ENCODE measurements at places on chromosomes 6 and 20. TPM values are rescaled to one million over a fixed set of nuclear protein-coding genes. Genes with fewer than 3 reads are reported as not detected.
A peak's percentile ranks its signal among the peaks of the same experiment; 100 is the strongest.

Gene EPHA7
- not detected for total RNA-seq

Gene ZNF311
- 5.9 TPM for total RNA-seq

Gene LHFPL5
- total RNA-seq = 1.0 TPM

Gene BMP2
- total RNA-seq = 2.6 TPM

Gene GPR6
- not detected for total RNA-seq

Gene ADAM33
- total RNA-seq = not detected

Gene KHDC1L
- not detected for total RNA-seq

Gene BNIP5
- not detected for total RNA-seq

Gene DEFB116
- not detected for total RNA-seq

Gene C6orf120
- 30.1 TPM for total RNA-seq

Gene NHSL1
- total RNA-seq = 2.5 TPM

DNA sequence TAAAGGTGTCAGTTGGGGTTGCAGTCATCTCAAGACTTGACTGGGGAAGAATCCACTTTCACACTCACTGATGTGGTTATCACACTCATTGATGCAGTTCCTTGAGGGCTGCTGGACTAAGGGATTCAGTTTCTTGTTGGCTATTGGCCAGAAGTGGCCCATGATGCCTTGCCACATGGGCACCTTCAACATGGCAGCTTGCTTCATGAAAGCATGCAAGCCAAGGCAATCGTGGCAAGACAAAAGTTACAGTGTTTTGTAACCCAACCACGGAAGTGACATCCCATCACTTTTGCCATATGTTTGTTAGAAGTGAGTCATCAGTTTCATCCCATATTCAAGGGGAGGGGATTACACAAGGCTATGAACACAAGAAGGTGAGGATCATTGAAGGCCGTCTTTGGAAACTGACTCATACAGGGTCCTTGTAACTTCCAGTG is 3.8 kb upstream of the RANBP9 start:
- no peak for DNase-seq

GRCh38 chr20:62494537-62494936 is 18.7 kb upstream of the GATA5 start:
- no peak for DNase-seq

DNA sequence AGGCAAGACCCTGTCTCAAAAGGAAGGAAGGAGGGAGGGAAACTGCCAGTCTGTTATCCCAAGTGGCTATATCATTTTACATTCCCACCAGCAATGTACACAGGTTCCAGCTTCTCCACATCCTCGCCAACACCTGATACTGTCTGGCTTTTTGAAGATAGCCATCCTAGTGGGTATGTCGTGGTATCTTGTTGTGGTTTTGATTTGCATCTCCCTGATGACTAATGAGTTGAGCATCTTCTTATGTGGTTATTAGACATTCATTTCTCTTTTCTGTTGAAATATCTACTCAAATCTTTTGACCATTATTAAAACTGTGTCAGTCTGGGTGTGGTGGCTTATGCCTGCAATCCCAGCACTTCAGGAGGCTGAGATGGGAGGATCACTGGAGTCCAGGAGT is 47.9 kb upstream of the ARID1B start:
- DNase-seq = peak; percentile 30

GRCh38 chr6:85129881-85130280 is 320.0 kb upstream of the NT5E start:
- no peak for DNase-seq

DNA sequence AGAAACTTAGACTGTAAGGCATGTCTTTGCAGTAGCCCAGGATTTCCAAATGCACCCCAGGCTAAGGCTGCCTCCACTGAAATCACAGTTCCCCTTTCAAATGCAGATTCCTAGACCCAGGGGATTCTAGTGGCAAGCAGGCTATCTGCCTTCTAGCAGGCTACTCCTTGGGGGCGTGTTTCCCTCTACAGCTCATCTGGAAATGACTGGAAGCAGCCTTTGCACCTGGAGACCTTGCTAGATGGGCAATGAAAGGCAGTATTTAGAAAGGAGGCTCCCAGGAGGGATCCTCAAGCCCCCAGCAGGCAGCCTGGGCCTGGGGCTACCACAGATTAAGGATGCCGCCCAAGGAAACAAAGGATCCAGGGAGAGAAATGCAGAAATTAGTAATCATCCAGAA is 26.0 kb upstream of the SYNDIG1 start:
- no peak for DNase-seq

DNA sequence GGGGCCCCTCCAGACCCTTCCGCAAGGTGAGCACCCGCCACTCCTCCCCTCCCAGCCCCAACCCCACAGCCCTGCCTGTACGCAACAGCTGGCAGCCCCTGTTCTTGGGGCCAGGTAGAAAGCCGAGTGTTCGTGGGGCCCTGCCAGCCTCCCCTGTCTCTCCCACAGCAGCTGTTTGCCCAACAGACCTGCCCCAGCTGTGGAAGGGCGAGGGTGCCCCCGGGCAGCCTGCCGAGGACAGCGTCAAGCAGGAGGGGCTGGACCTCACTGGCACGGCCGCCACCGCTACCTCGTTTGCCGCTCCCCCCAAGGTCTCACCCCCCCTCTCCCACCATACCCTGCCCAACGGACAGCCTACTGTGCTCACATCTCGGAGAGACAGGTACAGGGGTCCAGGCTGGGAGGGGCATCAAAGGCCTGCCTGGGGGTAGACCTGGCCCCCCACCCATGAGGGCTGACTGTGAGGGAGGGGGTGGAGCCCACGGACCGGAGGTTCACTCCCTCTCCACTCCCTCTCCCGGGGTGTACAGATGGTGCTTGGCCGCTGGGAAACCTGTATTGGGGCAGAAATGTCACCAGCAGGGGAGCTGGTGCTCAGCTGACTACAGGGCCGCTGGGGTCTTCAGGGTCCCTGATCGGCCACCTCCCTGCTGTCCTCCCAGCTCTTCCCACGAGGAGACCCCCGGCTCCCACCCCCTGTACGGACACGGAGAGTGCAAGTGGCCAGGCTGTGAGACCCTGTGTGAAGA is 41.1 kb downstream of the FOXP4 start:
- no peak for DNase-seq

DNA sequence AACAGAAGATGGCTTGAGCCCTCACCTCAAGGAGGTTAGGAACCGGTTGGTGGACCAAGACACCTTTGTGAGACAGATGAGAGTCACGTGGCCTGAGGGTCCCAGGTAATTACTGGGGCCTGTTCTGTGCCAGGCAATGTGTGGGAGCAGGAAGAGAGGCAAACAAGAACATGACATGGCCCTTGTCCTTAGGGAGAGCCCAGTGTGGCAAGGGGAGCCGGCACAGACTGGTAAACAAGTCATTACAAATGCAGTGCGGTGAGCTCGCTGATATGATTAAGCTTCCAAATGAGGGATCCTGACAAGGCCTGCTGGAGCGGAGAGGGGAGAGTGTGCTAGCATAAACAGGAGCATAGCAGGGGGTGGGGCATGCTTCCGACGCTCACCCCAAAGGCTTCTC is 55.6 kb downstream of the ZNF831 start:
- DNase-seq = no peak

GRCh38 chr20:38435555-38435939 is 419 bp upstream of the SNHG17 start:
- DNase-seq = no peak

DNA sequence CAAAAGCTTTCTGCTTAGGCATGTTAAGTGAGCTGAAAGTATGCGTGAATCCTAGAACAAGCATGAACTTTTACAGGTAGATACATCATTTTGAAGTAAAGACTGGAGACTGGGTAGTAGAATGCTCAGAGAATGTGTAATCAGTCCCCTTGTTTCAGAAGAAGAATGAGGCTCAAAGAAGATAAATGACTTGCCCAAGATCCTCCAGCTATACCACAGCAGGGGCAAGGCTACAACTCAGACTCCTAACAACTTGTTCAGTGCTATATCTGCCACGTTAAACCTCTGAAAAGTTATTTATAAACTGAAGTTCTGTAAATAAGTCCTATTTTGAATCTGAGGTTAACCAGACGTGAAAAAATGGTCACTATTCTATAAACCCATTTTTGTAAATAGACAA is 2.9 kb downstream of the RIPOR2 start:
- DNase-seq = no peak

DNA sequence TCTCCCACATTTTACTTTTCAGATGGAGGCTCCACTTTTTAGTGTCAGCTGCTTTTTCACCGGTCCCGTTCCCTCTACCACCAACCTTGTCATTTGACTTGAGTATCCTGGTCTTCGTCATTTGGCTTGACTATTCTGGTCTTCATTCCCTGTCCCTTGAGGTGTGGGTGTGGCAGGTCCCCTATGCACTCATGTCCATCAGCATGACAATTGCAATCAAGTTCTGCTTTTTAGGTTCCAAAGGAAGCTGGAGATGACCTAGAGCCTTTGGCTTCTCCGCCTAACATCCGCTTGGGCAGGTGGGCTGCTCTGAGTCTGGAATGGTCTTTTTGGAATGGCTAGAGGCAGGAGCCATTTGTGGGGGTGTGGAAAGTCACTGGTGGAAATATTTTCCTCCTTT is 99.8 kb upstream of the MLN start:
- DNase-seq = no peak

- no peak for DNase-seq
Observed at GRCh38 chr6:139313784-139314545, 22.2 kb upstream of the TXLNB start.

DNA sequence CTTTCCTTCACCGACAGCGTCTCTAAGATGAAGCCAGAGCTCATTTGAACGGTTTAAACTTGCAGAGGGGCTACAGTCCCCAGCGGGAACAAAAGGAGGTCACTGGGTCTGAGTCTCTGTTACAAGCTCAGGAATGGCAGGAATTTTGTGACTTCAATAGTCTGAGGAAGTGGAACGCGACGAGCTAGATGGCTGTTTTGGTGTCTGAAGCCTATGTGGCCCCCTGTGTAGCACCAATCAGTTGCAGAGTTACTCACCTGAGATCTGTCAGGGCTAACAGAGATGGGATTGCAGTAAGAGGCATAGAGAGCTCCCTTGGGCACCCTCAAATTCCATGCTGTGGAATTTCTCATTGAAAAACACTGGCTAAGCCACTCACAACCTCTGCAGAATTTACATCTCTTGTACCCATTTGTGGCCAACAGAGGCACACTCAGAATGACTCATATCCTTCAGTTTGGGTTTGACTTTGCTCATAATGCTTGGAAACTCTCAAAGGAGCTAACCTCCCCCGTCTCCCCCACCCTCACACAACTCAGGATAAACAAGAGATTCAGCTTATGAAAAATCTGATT is 7.1 kb upstream of the TCP11 start:
- no peak for DNase-seq

GRCh38 chr6:146381486-146381885 is 162.1 kb upstream of the RAB32 start:
- DNase-seq = no peak

GRCh38 chr6:140789466-140789865 is 1343.3 kb upstream of the GJE1 start:
- DNase-seq = no peak

Measured in Caki2 (cell line).